ENCODE measurements at places on chromosomes 2 and 18. TPM values are rescaled to one million over a fixed set of nuclear protein-coding genes. Genes with fewer than 3 reads are reported as not detected.

GRCh38 chr2:241102239-241102803 lies at the start of gene MTERF4:
Gene MTERF4, minus strand, starts transcription at chr2:241102287. Its CDS starts 14 bp downstream, at chr2:241102273.
- H3K27me3 ChIP-seq, result no peaks in the 10 kb centered on the region
- peak; percentile 92 for DNase-seq
- H3K27ac ChIP-seq, result peak within 1 kb of the TSS; percentile 95
- peak within 1 kb of the TSS; percentile 97 for H3K4me3 ChIP-seq
- H3K4me1 ChIP-seq, result peaks cover 23% of the 10 kb centered on the region
- peaks cover 12% of the 10 kb centered on the region for H3K36me3 ChIP-seq

- no peak overlapping the region for H3K4me3 ChIP-seq
- DNase-seq, result no peak
- H3K27ac ChIP-seq, result no peak overlapping the region
- no peaks in the 10 kb centered on the region for H3K27me3 ChIP-seq
- peaks cover 4% of the 10 kb centered on the region for H3K4me1 ChIP-seq
- no peaks in the 10 kb centered on the region for H3K36me3 ChIP-seq
Observed at GRCh38 chr2:25411281-25411680, 69.6 kb upstream of the DNMT3A start.

DNA sequence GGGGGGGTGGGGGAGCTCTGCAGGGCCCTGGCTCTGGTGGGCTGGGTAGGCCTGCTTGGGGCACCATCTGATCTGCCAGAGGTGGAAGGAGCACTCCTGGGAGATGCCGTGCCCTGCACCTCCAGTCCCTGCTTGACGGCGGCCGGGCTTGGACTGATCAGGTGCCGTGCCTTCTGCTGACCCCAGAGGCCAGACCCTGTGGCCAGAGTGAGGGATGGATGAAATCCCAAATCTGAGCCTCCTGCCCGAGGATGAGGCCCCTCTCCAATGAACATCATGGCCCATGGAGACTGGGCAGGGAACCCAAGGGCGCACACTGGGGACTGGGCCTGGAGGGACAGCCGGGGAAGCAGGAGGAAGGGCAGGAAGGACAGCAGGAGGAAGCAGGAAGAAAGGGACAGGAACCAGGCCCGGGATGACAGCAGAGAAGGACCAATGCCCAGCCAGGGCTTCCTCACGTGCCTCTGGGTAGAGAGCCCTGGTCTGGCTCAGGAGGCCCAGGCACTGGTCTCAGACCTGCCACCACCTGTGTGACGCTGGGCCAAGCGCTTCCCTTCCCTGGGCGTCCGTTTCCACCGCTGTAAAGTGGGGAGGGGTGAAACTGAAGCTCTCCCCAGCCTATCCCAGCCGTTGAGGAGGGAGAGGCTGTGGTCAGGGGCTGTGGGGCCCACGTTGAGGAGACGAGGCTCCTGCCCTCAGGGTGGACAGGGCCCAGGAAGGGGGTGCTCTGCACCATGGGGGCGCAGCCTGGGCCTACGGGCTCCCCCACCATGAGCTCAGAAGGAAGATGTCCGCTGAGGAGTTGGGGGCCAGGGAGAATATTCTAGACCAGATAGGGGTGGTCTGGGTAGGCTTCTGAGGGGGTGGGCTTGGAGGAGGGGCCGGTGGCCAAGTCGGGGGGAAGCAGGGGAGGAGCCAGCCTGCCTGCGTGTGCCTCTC lies 1.0 kb upstream of the GPR35 start:
- no peaks in the 10 kb centered on the region for H3K36me3 ChIP-seq
- H3K4me3 ChIP-seq, result peak overlapping the region; percentile 62
- H3K27ac ChIP-seq, result peak overlapping the region; percentile 83
- peaks cover 43% of the 10 kb centered on the region for H3K4me1 ChIP-seq
- H3K27me3 ChIP-seq, result no peaks in the 10 kb centered on the region

- no peak overlapping the region for H3K4me3 ChIP-seq
- DNase-seq, result no peak
- no peak overlapping the region for H3K27ac ChIP-seq
- peaks cover 5% of the 10 kb centered on the region for H3K4me1 ChIP-seq
- H3K36me3 ChIP-seq, result peaks cover 11% of the 10 kb centered on the region
Observed at GRCh38 chr2:12978066-12978835, 261.5 kb downstream of the TRIB2 start.

DNA sequence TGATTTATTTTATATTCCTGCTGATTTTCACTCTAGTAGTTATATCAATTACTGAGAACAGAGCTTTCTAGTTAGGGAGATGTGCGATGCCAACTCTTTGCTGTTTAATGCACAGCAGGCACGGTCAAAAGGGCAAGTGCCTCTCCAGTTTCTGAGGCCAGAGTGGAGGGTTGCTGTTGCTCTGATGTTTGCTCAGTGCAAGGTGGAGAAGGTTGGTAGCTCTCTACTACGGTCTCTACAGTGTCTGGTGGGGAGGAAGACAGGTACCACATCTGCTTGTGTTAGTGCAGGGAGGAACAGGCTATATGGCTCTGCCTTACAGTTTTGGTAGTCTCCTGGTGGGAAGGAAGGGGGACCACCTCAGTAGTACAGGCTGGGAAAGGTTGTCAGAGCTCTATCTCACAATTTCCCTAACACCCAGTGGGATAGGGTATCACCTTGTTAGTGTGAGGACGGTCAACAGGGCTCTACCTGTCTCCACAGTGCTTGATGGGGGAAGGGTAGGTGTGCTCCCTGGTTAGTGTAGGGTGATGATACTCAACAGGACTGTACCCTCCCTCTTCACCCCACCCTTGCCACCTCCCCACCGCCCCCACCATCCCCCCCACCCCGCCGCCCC lies 85.9 kb downstream of the FANCL start:
- no peaks in the 10 kb centered on the region for H3K27me3 ChIP-seq
- no peak for DNase-seq
- no peak overlapping the region for H3K27ac ChIP-seq
- no peaks in the 10 kb centered on the region for H3K4me1 ChIP-seq
- peaks cover 28% of the 10 kb centered on the region for H3K36me3 ChIP-seq
- H3K4me3 ChIP-seq, result no peak overlapping the region

- H3K4me3 ChIP-seq, result no peak overlapping the region
- peaks cover 11% of the 10 kb centered on the region for H3K27me3 ChIP-seq
- no peak for DNase-seq
- H3K36me3 ChIP-seq, result no peaks in the 10 kb centered on the region
- H3K4me1 ChIP-seq, result no peaks in the 10 kb centered on the region
- H3K27ac ChIP-seq, result no peak overlapping the region
Observed at GRCh38 chr2:215729985-215730620, 283.2 kb downstream of the MREG start.

DNA sequence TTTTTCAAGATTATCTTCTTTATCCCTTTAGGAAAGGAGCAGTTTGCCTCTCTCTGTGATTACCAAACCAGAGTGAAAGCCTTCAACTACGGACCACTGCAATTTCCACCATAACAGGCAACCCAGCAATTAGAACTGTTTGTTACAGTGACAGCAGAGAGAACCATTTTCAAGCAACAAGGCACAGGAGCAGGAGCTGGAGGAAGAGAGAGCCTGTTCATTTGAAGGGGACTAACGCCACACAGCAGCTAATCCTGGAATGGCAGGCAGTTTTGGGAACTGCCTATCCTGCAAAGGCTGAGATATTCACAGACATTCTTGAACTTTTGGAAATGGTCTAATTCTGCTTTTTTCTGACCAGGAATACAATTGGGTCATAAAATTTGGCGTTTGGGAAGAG lies 1541.9 kb upstream of the PIK3C3 start:
- DNase-seq, result no peak
- H3K36me3 ChIP-seq, result peaks cover 7% of the 10 kb centered on the region
- H3K27me3 ChIP-seq, result no peaks in the 10 kb centered on the region

- DNase-seq, result no peak
- no peak overlapping the region for H3K4me3 ChIP-seq
- H3K36me3 ChIP-seq, result no peaks in the 10 kb centered on the region
Observed at GRCh38 chr2:217880891-217881290, 121.9 kb downstream of the TNS1 start.

The SP9 gene
- not detected for total RNA-seq

The INO80D gene
- 36.0 TPM for total RNA-seq

The ORC2 gene
- total RNA-seq, result 33.8 TPM

The CRACDL gene
- total RNA-seq, result not detected

- H3K4me3 ChIP-seq, result no peak overlapping the region
- H3K36me3 ChIP-seq, result peaks cover 25% of the 10 kb centered on the region
- H3K4me1 ChIP-seq, result peaks cover 4% of the 10 kb centered on the region
- no peak overlapping the region for H3K27ac ChIP-seq
- no peaks in the 10 kb centered on the region for H3K27me3 ChIP-seq
Observed at GRCh38 chr2:222568865-222569264, 87.0 kb downstream of the FARSB start.

GRCh38 chr2:46803911-46804670 lies 111.5 kb downstream of the MCFD2 start:
- no peak overlapping the region for H3K4me3 ChIP-seq
- H3K27ac ChIP-seq, result no peak overlapping the region
- H3K27me3 ChIP-seq, result peaks cover 18% of the 10 kb centered on the region
- H3K4me1 ChIP-seq, result no peaks in the 10 kb centered on the region
- no peaks in the 10 kb centered on the region for H3K36me3 ChIP-seq

- peaks cover 36% of the 10 kb centered on the region for H3K27me3 ChIP-seq
- H3K36me3 ChIP-seq, result no peaks in the 10 kb centered on the region
- H3K4me3 ChIP-seq, result no peak overlapping the region
- DNase-seq, result no peak
- H3K27ac ChIP-seq, result no peak overlapping the region
- no peaks in the 10 kb centered on the region for H3K4me1 ChIP-seq
Observed at GRCh38 chr2:217010173-217010572, 150.3 kb upstream of the TNP1 start.
